Esophagus squamous epithelium (tissue), 5 donors: ENCODE measurements at places on chromosomes 11 and 22.

- DNase-seq, result no peak
These were observed 107.1 kb downstream of the GAB2 start for GRCh38 chr11:78310500-78310909.

- no peak for DNase-seq
These were observed 309.7 kb upstream of the PLET1 start for GRCh38 chr11:112570333-112570732.

DNA sequence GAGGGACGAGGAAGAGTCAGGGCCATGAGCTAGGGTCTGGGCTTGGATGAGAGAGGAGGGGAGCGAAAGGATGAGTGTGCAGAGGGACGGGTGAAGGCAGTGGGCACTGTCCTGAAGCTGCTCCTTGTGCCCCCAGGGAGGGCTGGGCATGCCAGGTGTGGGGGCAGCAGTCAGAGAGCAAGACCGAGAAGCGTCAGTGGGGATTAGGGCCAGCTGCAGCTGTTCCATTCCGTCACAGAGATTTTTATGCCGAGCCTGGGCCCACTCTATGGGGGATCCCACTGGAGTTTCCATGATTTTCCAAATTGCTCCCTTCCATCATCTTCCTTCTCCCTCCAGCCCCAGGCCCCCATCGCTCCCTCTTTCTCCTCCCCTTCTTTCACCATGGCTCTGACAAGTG lies 93.2 kb downstream of the NECTIN1 start:
- no peak for DNase-seq

GRCh38 chr22:43039800-43040199 lies 24.9 kb upstream of the PACSIN2 start:
- DNase-seq, result no peak

DNA sequence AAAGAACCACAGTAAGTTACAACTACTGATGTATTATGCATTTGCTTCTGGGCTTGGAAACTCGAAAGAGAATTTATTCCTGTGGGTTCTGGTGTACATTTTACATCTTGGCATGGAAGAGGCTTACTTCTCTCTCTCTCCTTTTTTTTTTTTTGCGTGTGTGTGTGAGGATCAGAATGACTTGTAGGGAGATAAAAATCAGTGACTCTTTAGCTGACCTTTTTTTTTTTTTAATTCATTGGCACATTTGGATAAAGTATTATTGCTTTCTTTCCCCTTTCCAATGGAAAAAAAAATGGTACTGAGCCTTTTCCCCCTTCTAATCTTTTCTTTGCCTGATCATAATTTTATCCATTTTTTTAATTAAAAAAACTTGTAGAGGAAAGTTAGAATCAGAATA lies 43.5 kb downstream of the EXT2 start:
- no peak for DNase-seq

DNA sequence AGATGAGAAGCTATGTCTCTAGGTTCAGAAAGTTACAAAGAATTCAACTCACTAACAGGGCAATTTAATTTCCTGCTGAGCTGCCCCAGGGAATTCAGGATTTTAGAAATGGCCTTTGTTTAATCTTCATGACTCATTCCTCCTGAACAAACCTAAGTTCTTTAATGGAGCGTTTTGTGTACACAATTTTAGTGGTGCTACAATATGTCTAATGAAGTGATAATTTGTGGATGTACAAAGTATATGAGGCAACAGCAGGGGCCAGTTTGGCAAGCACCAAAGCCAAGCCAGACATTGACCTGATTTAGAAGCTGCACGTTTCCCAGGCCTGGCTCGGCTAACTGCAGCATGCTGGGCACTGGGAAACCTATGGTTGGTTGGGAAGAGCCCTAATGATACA lies 34.4 kb upstream of the HEPHL1 start:
- no peak for DNase-seq

- no peak for DNase-seq
These were observed 590.7 kb downstream of the TBC1D22A start for GRCh38 chr22:47352920-47353700.

DNA sequence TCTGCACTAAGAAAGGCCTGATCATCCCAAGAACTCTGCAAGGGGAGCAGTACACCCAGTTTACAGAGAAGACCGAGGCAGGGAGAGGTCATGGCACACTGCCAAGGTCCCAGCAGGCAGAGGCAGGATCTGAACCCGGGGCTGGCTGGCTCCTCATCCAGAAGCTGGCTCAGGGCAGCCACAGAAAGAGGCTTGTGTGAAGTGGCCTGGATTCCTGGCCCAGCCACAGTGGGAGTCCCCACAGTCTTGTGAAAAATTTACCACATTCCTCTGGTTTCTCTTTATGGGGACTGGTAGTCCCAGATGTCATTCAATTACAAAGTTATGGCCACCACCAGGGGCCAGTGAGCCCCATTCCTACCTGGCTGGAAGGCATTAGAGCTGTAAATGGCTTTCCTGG lies 440.5 kb downstream of the MIAT start:
- no peak for DNase-seq

GRCh38 chr22:19224557-19224956 lies 46.0 kb upstream of the SLC25A1 start:
- DNase-seq, result no peak

GRCh38 chr11:93623179-93623578 lies 38.3 kb upstream of the CEP295 start:
- no peak for DNase-seq

DNA sequence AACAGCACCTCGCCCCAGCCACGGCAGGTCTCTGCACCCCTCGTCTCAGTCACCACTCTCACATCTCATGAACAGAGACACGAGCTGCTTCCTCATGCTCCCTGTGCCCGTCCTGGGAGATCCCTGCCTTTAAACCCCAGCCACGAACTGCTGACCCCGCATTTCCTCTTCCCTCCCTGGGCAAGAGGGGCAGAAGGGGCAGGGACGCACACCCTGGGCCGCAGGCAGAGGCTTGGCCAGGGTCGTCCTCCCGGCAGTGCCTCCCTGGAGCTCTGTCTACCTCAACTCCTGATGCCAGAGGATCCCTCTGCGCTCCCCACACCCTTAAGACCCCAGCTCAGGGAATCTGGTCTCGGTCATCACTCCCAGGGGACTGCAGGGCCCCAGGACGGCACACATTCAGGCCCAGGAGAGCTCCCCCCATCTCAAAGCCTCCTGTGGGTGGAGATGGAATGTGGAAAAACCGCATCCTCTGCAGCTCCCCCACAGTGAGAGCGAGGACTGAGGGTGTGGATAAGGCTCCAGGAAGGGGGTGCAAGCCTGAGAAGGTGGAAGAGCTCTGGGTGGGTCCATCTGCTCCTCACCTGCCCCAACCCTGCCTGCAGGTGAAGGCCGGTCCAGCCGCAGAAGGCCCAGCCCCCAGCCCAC lies 1.2 kb downstream of the BID start:
- DNase-seq, result no peak

- no peak for DNase-seq
These were observed 8.3 kb downstream of the ARHGEF17 start for GRCh38 chr11:73316422-73316821.

GRCh38 chr11:114049050-114049449 lies 10.5 kb upstream of the ZBTB16 start:
- no peak for DNase-seq

GRCh38 chr11:112247201-112247600 lies 13.5 kb downstream of the PLET1 start:
- DNase-seq, result no peak

DNA sequence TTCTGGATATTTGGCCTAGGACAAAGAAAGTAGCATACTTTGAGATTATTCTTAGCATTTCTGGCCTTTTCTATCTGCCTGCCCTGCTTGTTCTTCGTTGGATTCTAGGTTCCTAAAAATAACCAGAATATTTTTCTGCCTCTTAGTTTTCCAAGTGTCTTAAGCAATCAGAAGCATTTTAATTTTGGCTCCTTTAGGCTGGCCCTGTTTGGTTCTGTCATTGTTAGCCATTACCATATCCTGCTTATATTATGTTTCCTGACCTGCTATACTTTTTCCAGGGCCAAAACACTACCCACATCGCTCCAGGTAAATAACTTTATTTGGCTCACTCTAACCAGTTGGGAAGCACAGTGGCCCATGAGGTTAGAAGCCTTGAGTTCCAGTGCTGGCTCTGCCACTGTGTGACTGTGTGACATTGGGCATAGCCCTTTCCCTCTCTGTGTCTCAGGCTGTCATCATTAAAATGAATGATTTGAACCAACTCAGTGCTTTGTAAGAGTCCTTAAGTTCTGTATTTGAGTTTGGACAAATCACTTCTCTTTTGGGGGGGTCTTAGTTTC lies 91.1 kb downstream of the STIM1 start:
- DNase-seq, result no peak

- DNase-seq, result no peak
These were observed 85.3 kb upstream of the TP53I11 start for GRCh38 chr11:45036010-45036409.

GRCh38 chr11:134658481-134659225 lies 246.6 kb upstream of the B3GAT1 start:
- DNase-seq, result no peak

- no peak for DNase-seq
These were observed 11.6 kb downstream of the ELF5 start for GRCh38 chr11:34501949-34502348.

GRCh38 chr11:79122759-79123158 lies 318.1 kb downstream of the TENM4 start:
- no peak for DNase-seq

DNA sequence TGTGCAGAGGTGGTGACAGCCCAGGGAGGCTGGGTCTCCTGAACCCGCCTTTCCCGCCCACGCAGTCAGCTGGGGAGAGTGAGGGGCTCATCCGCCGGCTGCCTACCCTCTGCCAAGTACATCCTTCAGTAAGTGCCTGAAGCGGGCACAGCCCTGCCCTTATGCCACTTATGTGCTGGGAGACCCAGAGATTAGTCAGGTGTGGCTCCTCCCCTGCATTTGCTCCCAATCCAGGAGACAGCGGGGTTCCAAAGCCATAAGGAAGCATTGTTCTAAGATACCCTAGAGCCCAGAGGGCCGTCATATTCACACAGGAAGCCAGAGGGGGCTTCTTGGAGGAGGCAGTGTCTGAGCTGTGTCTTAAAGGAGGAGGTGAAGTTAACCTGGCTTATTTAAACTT lies 5.8 kb upstream of the PPP6R3 start:
- DNase-seq, result no peak

DNA sequence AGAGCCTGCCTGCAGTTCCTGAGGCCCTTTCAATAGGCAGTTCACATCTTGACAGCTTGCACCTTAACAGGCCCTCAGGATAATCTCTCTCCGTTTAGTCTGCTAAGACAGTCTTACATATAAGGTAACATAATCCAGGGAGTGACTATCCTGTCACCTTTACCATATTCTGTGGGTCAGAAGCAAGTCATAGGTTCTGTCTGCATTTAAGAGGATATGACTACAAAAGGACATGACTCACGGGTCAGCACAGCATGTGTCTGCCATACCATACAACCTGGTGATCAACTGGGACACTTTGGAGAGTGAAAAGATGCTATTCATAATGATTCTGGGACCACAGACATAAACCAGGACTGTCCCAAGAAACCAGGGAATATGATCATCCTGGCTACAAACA lies 611.1 kb downstream of the SOX6 start:
- no peak for DNase-seq

- DNase-seq, result no peak
These were observed 84.2 kb downstream of the FDX1 start for GRCh38 chr11:110513846-110514437.

- no peak for DNase-seq
These were observed 4.7 kb downstream of the B3GAT1 start for GRCh38 chr11:134407321-134407828.

- DNase-seq, result no peak
These were observed 33.9 kb downstream of the PRDM11 start for GRCh38 chr11:45180179-45180847.

GRCh38 chr11:6843670-6844069 lies 1.8 kb upstream of the OR10A5 start:
- DNase-seq, result no peak

DNA sequence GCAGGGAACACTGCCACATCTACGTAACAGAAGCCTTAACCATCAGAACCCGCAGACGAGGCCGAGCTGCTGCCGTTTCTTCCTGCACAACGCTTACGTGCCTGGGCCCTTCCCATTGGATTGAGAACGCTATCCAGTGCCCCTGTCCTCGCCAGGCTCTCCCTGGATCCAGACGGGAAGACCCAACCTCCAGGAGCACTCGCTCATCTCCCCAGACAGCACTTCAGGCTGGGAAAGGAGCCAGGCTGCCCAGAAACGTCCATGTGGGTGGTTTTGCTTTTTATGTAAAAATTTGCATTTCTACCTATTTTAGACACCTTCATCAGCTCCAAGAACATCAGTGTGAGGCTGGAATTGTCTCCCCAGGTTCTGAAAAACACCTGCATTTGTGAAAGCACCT lies 7.3 kb upstream of the CRYBB3 start:
- DNase-seq, result no peak

GRCh38 chr11:44627911-44628729 lies 62.7 kb downstream of the CD82 start:
- no peak for DNase-seq

DNA sequence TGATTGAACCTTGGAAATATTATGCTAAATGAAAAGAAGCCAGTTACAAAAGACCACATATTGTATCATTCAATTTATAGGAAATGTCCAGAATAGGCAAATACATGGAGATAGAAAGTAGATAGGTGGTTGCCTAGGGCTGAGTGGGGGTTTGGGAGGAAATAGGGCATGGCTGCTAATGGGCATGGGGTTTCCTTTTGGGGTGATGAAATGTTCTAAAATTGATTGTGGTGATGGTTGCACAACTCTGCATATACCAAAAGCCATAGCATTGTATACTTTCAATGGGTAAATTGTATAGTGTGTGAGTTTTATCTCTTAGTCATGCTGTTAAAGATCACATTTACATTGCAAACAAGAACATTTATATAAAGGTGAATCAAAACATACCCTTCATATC lies 48.7 kb downstream of the LDLRAD3 start:
- DNase-seq, result no peak

- no peak for DNase-seq
These were observed 27.8 kb upstream of the UBASH3B start for GRCh38 chr11:122627745-122628144.

- no peak for DNase-seq
These were observed 112.1 kb downstream of the ATXN10 start for GRCh38 chr22:45783690-45784089.

DNA sequence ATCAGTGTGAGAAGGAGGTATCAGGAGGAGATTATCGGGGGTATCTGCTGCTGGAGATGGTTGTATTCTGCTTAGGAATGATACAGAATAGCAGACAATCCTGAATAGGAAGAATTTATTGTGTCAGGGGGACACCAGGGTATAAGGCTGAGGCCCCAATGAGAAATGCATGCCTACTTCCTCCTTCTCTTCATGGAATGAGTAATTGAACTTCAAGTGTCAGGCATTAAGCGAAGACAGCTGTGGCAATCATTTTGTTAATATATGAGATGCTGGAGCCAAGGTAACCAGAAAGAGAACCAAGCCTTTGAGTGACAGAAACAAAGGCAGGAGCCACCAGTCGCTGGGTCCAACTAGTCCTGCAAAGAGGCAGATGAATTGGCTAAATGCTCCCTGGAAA lies 49.1 kb downstream of the KIRREL3 start:
- DNase-seq, result no peak

GRCh38 chr22:40654522-40655167 lies 18.1 kb upstream of the MRTFA start:
- DNase-seq, result no peak

DNA sequence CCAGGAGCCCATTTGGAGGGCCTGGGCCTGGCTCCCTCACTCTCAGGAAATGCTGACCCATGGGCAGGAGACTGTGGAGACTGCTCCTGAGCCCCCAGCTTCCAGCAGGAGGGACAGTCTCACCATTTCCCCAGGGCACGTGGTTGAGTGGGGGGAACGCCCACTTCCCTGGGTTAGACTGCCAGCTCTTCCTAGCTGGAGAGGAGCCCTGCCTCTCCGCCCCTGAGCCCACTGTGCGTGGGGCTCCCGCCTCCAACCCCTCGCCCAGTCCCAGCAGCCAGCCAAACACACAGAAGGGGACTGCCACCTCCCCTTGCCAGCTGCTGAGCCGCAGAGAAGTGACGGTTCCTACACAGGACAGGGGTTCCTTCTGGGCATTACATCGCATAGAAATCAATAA lies 37.1 kb downstream of the CDKN1C start:
- DNase-seq, result no peak
